Stimulated activated CD8-positive, alpha-beta memory T cell treated with anti-CD3 and anti-CD28 coated beads, Interleukin-4, amount 100 ng/mL, for 1 hour (primary cell): ENCODE measurements at places on chromosomes 3 and 15.

GRCh38 chr3:41460736-41461135, 261.4 kb downstream of the CTNNB1 start:
- DNase-seq = no peak

DNA sequence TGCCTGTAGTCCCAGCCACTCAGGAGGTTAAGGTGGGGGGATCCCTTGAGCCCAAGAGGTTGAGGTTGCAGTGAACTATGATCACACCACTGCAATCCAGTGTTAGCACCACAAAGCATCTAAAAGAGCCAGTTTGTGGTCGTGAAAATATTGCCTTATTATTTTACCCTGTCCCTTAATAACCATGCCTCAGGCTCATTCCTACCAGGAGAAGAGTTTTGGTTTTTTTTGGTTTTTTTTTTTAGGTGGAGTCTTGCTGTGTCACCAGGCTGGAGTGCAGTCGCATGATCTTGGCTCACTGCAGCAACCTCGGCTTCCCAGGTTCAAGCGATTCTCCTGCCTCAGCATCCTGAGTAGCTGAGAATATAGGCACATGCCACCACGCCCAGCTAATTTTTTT, 17.9 kb upstream of the AVEN start:
- DNase-seq = no peak

DNA sequence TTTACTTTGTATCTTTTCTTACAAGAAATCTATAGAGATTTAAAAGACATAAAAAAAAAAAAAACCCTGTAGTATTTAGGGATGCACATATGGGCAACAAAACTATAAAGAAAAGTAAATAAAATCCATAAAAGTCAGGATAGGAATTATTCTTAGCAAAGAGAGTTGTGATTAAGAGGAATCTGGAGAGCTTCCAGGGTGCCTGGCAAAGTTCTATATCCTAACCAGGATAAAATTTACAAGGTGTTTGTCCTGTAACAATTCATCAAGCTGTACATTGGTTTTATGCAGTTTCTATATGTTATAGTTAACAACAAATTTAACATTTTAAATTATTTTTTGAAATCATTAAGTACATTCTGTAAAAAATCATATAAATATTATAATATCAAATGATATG, 7.9 kb downstream of the SECISBP2L start:
- DNase-seq = no peak

GRCh38 chr15:75815811-75816719, 27.2 kb upstream of the UBE2Q2 start:
- no peak for DNase-seq

DNA sequence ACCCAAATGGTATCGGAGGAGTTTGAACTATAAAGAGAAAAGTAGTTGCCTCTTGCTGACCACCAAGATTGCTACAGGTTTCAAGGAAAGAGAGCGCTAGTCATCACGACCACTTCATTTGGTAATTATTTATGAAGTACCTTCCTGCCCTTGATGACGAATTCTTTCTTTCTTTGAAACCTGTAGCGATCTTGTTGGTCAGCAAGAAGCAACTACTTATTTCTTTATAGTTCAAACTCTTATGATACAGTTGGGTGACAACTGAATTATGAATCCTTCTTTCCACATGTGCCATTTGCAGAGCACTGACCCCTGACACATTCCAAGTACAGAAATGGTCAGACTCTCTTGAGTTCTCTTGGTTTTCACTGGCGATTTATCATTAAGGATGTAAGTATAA, 46.8 kb downstream of the THRB start:
- no peak for DNase-seq

DNA sequence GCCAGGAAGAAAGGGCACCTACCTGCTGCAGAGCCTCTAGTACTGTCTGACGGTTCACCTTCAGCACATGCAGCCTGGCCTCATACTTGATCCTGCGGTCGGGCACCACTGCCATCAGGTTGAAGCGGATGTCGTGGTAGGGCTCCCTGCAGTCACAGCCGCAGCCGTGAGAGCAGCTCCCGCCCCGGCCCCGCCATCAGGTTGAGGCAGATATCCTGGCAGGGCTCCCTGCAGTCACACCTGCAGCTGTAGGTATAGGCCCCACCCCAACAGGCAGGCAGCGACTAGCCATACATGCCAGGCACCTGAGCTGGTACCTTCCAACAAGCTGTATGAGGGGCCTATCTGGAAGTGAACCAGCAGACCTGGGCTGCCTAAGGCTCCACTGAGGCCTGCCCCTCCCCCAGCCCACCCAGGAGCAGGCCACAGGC, 38.7 kb downstream of the SEMA3G start:
- no peak for DNase-seq

- no peak for DNase-seq
Measured at GRCh38 chr3:107028086-107028485, 349.2 kb upstream of the CCDC54 start.

DNA sequence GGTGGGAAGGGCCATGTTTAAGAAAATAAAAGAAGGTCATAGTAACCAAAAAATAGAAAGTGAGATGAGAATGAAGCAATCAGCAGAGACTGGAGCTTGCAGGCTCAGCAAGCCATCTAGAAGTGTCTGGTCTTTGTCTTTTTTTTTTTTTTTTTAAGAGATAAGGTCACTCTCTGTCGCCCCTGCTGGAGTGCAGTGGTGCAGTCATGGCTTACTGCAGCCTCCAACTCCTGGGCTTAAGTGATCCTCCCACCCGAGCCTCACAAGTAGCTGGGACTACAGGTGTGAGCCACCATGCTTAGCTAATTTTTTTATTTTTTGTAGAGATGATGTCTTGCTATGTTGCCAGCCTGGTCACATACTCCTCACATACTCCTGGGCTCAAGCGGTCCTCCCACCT, 36.2 kb downstream of the GXYLT2 start:
- DNase-seq = no peak

DNA sequence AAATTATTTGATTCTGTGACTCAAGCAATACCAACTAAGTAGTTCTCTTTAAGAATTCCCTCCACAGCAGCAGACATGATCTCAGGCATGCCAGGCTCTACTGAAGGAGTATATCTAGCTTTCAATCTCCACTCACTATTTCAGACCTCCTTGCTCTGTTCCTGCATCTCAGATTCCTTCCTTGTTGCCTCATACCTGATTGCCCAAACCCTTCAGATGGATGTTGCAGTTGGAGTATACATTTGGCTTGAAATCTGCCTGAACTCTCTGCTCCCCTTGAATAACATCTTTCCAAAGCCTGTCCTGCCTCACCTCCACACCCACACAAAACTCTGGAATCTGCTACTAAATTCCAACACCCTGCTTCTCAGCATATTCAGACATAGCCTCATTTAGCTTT, 19.8 kb upstream of the TM4SF4 start:
- no peak for DNase-seq

DNA sequence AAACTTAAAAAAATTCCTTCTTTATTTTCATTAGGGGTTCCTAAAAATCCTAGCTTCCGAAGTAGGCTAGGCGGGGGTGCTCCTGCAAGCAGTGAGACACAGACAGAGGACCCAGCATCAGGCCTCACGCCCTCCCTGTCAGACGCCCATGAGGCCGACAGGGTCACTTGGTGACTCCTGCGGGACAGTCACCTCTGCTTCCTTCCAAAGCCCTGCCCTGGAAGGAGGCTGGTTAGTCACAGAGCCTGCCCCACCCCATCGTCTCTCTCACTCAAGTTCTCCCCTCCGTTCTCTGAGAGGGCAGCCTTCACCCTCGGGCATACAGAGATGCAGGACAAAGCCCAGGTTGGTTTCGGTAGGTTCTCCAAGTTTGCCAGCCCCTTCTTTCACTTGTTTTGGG, 38.6 kb downstream of the EHD4 start:
- DNase-seq = no peak

GRCh38 chr3:138625707-138626365, 17.3 kb downstream of the FAIM start:
- no peak for DNase-seq

- no peak for DNase-seq
Measured at GRCh38 chr3:140439527-140439926, 238.3 kb upstream of the TRIM42 start.

DNA sequence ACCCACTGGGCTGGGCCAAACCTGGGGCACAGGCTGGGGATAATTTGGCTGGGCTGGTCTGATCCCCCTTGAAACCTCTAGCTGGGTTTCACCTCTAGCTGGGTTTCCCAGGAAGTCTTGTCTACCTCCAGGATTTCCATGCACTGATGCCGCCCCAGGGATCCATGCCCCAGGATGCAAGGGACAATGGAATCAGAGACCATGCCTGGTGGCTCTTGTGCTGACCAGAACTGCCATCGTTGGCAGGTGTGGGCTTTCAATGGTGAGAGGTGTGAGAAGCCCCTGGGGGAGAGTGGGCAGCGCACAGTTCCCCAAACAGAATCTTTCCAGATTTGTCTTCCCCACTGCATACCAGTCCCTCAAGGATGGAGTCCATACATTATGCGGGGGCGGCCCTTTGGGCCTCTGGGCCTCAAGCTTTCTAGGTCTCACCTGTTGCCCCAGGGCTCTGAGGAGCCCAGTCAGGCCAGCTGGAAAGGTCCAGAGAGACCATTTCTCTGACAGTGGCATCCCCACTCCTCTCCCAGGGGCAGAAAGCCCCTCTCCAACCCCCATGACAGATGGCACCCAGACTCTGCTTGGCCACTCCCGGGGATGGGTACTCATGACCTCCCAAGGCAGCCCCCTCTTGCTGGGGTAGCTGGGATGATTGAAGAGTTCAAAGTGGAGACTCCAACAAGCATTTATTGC, 35.4 kb downstream of the EPHB3 start:
- DNase-seq = no peak

DNA sequence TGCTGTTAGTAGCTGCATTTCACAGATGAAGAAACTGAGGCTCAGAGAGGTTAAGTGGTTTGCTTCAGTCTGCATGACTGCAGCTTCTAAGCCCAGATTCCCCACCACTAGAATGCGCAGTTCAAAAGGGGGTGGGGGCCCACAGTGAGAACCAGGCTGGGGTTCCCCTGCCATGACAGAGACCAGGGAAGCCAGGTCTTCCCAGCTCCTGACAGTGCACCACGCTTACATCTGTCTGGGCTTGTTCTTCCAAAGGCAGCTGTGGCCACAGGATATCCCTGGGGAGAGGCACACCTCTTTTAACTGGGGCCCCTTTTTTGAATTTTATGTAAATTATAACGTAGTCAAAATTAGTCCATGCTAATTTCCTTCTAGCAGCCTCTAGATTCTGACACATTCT, 5.3 kb downstream of the PLEKHO2 start:
- no peak for DNase-seq

DNA sequence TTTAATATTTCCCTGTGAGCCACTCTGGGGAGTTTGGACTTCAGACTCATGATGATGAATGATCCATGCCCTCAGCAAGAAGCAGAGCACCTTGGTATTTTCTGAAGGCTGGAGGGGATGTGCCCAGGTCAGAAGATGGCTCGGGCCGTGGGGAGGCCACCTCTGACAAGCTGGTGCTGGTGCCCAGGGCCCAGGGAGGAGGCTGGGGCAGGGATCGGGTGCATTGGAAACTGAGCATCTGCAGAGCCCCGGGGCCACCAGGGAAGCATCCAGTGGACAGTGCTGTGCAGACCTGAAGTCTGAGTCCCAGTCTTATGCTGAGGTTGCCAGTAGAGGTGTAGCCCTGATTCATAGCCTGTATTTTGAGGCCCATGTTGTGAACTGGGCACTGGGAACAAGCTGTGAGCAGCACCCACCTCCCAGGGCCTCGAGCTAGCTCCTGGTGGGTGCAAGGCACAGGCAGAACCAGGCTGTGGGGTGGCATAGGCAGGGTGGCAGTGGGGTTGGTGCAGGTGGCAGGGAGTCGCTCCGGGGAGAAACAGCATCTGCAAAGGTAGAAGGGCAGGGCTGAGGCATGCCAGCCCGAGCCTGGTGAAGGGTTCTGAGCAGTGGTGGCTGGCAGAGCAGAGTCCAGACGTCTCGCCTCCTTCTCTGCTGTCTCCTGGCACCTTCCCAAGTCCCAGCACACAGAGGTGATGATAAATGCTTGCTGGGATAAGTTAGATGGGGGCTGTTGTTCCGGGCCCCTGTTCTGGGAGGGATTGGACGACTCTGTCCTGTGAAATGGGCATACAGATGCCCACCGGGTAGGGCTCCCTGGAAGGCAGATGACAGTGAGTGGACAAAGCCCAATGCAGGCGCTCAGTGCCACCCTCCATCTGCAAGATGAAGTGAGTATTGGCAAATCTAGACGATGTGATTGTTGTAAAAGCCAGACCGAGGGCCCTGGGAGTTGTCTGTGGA, 10.6 kb downstream of the DNAJB8 start:
- DNase-seq = no peak

DNA sequence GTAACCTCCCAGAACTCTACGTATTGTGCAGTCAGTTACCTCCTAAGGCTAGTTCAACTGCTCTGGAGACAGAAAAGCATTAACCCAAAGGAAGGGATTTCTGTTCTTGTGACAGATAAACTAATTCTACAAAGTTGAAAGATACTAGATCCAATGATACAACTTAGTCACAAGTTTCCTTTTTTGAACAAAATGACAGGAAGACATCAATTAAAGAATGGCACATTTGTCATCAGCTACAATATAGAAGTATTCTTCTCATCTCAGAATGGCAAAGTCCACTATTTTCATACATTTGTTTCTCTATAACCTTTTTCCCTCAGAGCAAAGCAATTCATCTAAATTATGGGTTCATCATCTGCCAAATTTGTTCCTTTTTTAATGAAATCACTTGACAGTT, 43.7 kb downstream of the ISL2 start:
- DNase-seq = no peak

DNA sequence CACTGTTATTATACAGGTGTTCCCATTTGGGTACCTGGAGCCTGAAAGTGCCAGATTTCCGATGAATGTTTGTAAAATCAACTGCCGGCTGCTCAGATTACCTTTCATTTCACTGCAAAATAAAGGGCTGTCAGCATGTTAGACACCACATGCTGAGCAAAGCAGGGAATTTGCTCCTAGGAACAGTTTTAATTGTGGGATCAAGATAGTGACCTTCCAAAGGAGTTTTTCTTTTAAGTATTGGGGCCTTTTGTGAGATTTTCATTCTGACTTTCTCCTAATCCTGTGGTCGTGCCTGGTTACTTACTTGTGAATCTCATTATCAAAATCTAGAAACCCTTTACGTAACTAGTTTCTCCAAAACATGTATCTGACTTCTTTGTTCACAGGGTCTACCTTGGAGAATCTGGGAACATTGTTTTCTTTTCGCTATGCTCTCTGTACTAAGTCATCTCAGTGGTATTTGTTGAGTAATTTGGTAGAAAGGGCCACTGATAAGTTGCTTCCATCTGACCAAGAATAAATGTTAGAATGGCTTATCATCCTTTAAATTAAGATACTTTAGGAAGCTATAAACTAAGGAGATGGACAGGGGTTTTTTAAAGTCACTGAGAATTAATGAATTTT, 40.8 kb upstream of the LRTM1 start:
- DNase-seq = no peak

- no peak for DNase-seq
Measured at GRCh38 chr3:14744556-14744955, 69.6 kb downstream of the C3orf20 start.
